SK-N-MC (cell line): ENCODE measurements at places on chromosomes 7 and 10.

DNA sequence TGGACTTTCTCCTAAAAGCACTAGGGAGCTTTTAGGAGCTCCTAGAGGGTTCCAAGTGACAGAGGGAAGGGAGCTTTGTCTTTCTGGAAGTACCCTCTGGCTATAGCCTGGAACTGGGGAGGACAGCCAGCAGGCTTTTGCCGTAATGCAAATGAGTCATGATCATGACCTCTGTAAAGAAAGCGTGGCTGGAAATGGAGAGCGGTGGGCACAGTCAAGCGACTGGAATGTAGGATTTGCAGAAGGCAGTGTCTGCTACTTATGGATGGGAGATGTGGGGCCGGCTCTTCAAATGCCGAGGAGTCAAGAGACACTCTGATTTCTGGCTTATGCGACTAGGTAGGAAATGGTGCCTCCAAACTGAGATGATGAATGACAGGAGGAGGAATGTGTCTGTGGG is 34.6 kb upstream of the PLPP4 start:
- no peak for DNase-seq

- no peak for DNase-seq
These were observed 64.8 kb downstream of the AKR1B1 start for GRCh38 chr7:134394056-134394455.

- DNase-seq, result no peak
These were observed 82.4 kb upstream of the PODXL start for GRCh38 chr7:131638641-131639430.

- no peak for DNase-seq
These were observed 469 bp upstream of the NOC3L start for GRCh38 chr10:94363251-94363565.

GRCh38 chr10:124184208-124184830 is 90.9 kb upstream of the CHST15 start:
- DNase-seq, result no peak

DNA sequence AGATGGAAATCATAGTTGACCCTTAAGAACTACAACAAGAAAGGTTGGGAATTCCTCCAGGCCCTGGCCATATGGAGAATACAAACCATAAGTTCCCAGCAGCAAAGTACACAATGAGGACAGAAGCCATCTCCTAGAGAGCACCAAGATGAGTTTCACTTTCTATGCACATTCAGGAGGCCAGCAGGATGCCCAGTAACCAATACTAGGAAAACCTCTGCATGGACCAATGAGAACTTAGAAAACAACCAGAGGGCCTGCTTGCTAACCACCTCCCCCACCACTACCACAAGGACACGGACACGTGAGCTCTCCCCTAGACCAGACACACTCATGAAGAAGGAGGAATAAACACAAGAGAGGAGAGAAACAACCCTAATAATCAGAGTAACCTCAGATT is 56.3 kb downstream of the IFIT5 start:
- no peak for DNase-seq

DNA sequence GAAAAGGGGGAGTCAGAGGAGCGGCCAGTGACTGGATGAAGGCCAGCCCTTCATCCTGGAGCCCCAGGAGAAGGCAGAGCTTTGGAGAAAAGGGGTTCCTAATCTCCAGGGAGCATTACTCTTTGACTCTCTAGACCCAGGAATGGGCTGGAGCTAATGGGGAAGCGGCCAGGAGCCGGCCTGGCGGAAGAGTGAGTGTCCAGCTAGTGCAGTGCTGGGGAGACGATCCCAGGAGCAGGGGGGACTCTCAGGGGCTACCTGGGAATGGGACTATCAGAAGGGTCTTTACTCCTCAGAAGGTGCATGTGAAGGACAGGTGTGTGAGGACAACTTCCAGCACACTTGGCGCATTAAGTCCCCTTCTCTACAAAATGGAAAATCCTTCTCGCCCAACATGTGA is 2.4 kb upstream of the PAX2 start:
- DNase-seq, result no peak

DNA sequence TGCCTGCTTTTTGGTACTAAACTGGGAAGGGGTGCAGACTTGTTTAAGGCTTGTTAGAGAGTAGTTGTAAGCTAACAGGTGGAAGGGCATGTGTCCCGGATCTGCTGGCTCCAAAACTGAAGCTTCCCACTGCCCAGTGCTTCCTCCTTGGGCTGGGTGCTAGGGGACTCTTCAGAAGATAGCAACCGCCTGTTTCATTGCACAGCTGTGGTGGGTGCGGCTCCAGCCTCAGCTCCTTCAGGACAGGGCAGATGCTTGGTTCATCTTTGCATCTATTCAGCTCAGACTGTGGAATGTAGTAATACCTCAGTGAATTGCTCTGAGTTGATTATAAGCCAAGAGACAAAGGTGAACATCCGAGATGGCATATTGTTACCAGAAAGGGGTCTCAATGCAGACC is 527.1 kb downstream of the TYW1 start:
- no peak for DNase-seq

- DNase-seq, result no peak
These were observed 71.3 kb downstream of the ORC5 start for GRCh38 chr7:104136561-104136960.

DNA sequence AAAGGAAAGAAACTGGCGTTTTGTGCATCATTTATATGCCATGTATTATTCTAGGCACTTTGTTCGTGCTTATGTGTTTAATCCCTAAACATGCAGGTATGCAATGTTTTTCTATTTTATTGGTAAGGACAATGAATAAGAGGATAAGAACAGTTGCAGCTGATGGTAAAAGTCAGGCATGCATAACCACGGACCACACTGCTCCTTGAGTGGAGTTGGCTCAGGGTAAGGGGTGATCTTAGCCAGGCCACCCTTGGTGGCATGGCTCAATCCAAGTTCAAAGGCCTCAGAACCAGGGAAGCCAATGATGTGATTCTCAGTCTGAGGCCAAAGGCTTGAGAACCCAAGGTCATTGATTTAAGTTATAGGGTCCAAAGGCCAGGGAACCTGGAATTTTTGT is 1068.1 kb downstream of the NRG3 start:
- no peak for DNase-seq

DNA sequence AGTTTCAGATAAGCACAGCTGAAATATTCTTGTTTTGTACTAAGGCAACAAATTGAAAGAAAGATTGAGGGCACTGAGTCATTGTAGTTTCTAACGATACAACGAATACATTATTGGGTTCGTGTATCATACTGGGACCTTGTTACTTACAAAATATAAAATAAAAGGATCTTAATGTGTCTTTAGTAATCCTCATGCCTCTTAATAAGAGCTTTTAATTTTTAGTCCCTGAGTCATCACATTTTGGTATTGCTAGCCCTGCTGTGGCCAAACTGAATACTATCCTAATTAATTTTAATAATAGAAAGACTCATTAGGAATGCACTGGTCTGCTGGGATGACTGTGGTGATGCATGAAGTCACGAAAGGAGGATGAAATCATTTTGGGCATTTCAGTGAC is 309.7 kb downstream of the EXOC4 start:
- DNase-seq, result no peak
